Esophagus muscularis mucosa (tissue), 4 donors: ENCODE measurements at places on chromosomes 16 and 17. TPM values are rescaled to one million over a fixed set of nuclear protein-coding genes. Genes with fewer than 3 reads are reported as not detected.

Gene CTRB1
- total RNA-seq = not detected

Gene BICDL2
- not detected for total RNA-seq

Gene NECAB2
- total RNA-seq = not detected

Gene NAGS
- 3.4 TPM for total RNA-seq

Gene GDPD3
- total RNA-seq = 2.5 TPM

Gene CEP295NL
- total RNA-seq = 3.5 TPM

Gene PRR35
- total RNA-seq = not detected

Gene CETP
- total RNA-seq = 0.52 TPM

Gene ERN2
- 0.11 TPM for total RNA-seq
